ENCODE measurements at places on chromosomes 13 and 19.

- peaks cover 4% of the 10 kb centered on the region for H3K36me3 ChIP-seq
- H3K4me1 ChIP-seq: peaks cover 34% of the 10 kb centered on the region
- DNase-seq: no peak
- no peak overlapping the region for H3K4me3 ChIP-seq
- peak overlapping the region; percentile 69 for H3K27ac ChIP-seq
- peaks cover 1% of the 10 kb centered on the region for H3K27me3 ChIP-seq
These were observed 4.6 kb downstream of the PROZ start for GRCh38 chr13:113162783-113163685.

DNA sequence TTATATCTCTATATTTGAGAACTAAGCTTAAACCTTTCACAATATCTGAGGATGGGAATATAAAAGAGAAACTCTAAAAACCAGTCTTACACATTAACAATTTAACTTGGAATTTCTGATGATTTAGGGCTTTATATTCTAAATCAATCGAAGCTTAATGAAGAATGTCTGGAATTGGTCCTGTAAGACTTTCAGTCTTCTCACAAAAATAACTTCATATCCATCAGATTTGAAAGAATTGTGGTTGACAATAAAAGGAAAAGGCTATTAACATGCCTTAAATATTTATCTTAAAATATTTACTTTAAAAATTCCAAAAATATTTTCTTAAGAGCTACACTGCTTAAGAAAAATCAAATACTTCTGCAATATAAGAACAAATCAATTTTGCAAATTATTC, 27.3 kb downstream of the MYCBP2 start:
- H3K4me1 ChIP-seq: peaks cover 17% of the 10 kb centered on the region
- no peak overlapping the region for H3K27ac ChIP-seq
- H3K27me3 ChIP-seq: no peaks in the 10 kb centered on the region
- no peak for DNase-seq

GRCh38 chr13:42747399-42747873, 33.9 kb upstream of the FAM216B start:
- no peaks in the 10 kb centered on the region for H3K36me3 ChIP-seq
- no peak overlapping the region for H3K4me3 ChIP-seq
- peaks cover 21% of the 10 kb centered on the region for H3K27me3 ChIP-seq
- H3K4me1 ChIP-seq: no peaks in the 10 kb centered on the region
- H3K27ac ChIP-seq: no peak overlapping the region
- DNase-seq: no peak

- H3K4me3 ChIP-seq: no peak overlapping the region
- H3K4me1 ChIP-seq: no peaks in the 10 kb centered on the region
- H3K27ac ChIP-seq: no peak overlapping the region
These were observed 410.1 kb upstream of the HTR2A start for GRCh38 chr13:47306991-47307390.

DNA sequence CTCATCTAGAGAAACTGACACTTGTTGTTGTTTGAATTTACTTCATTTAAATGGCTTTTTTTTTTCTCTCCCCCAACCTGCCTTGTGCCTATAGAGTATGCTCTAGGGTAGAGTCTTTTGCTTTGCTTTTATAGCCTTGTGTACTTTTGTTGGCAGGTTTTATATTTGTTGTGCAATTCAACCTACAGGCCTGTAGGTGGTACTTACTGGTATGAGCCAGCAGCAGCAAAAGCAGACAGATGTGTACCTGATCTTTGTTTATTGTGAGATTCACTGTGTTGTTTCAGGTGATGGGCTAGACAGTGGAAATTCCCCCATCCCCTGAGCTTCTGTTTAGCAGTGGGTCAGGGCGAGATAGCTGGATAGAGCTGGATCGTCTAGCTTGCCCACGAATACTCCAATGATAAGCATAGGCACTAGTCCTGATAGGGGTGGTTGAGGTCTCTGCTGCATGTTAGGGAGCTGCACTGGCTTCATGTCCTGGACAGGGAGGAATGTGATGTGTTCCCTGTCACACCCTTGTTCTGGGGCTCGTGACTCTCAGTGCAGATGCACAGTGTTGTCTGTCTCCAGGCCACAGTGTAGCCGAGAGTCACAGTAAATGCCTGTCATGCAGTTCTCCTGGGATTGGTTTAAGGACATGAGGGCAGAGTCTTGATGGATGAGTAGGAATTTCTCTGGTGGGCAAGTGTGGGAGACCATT, 21.3 kb downstream of the DNAJC3 start:
- H3K36me3 ChIP-seq: peaks cover 9% of the 10 kb centered on the region
- no peaks in the 10 kb centered on the region for H3K27me3 ChIP-seq
- H3K4me1 ChIP-seq: peaks cover 14% of the 10 kb centered on the region
- H3K27ac ChIP-seq: no peak overlapping the region
- no peak overlapping the region for H3K4me3 ChIP-seq
- no peak for DNase-seq

All from activated CD4-positive, alpha-beta memory T cell treated with anti-CD3 and anti-CD28 coated beads, Interleukin-2, amount 10 ng/mL, durations not matched to agents 7 days and 5 days (primary cell).